ENCODE measurements at places on chromosomes 2 and 18.

GRCh38 chr2:86231680-86232372, 32.6 kb downstream of the MRPL35 start:
- DNase-seq, result no peak

- no peak for DNase-seq
Measured at GRCh38 chr2:83471655-83472054, 987.4 kb downstream of the SUCLG1 start.

DNA sequence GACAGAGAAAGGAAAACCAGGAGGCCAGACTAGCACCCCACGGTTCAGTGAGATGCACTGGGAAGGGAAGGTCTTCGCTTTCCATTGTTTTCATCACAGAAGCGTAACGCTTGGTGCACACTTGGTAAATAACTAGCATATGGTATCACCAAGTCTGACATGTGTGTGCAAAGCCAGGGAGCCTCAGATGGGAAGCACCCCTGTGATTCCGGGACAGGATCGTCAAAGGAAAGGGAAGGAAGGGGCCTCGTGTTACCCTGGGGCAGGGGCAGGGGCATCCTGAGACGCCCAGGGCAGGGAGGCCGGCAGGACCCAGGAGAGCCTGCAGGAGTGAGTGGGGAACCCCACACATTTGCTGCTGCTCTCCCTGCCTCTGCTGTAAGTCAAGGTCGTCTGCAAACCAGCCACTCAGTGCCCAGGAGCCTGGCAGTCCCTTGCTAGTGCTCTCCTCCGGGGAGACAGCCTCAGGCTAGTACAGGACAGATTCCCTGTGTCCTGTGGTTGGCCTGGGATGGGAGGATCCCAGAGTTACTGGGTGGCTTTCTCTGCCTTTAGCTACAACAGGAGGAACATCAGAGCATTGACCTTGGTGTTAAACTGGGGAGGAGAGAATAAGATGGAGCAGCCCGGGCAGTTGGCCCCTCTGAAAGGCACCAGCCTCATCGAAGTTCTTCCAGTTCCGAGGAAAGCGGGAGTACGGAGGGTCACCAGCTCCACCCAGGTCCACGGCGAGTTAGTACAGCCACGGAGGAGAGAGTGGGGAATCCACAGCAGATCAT, 192.5 kb downstream of the NDUFA10 start:
- DNase-seq, result no peak

DNA sequence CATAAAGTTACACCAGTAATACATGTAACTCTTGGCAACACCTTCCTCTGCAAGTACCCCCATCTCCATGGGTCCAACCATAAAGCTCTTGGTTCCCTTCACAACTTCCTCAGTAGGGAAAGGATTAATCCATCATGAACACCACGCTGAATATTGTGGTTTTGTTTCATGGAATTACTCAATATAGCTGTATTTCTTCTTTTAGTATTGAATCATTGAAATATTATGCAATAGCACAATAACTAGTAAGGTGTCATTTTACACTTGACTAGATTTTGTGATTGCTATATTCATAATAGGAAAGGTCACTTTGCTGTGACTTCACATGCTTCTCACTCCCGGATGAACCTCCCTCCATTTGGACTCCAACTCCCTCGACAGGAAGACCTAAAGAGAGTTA, 29.7 kb upstream of the PID1 start:
- DNase-seq, result no peak

- no peak for DNase-seq
Measured at GRCh38 chr18:34084635-34085034, 140.1 kb downstream of the NOL4 start.

DNA sequence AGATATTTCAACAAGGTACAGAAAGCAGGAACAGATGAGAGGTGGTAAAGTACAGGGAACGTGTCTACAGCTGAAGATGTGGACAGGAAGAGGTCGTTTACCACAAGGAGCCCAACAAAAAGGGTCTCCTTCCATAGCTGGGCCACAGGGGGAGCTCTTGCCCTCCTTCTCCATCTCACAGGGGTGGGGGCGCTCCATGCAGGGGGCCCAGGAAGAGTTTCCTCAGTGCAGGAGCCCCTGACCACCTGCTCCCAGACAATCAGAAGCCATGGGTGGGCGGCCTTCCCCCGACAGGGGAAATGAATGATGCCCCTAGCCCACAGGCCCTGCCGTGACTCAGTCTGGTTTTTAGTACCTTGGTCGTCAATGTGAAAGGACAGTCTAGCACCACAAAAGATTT, 163.6 kb upstream of the ZNF516 start:
- no peak for DNase-seq

DNA sequence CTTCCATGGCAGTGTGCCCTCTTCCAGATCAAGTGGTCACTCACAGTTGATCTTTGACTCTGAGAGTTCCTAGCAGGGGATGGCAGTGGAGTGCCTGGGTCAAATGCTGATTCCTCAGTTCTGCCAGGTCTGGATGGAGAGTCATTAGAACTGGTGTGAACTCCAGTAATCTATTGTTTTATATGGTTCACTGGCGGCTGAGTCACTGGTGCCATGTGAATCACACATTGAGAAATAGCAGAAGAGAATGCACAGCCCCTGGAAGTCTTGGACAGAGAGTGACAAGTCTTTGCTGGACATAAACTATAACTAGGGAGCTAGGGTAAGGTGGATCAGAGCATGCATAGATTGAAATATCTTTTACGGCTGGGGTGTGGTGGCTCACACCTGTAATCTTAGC, 86.9 kb downstream of the EIF2AK3 start:
- DNase-seq, result no peak

GRCh38 chr2:75844651-75845050, 133.9 kb upstream of the GCFC2 start:
- no peak for DNase-seq

GRCh38 chr2:230097841-230098240, 29.1 kb upstream of the SLC16A14 start:
- DNase-seq, result no peak

DNA sequence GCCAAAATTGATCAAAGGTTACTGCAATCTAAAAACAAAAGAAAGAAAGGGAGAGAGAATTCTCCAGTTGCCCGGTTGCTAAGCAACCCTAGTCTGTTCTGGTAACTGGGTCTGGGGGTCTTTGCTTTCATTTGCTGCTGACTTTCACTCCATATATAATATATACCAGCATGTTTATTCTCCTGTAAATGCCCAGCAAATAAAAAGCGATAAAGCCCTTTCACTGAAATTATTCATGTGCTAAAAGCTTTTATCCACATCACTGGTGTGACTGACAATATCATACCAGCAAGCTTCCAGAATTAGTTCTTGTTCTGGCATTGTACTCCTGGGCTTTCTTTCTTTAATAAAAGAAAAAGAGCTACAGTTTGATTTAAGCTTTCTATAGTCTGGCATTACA, 75.5 kb upstream of the ST8SIA3 start:
- no peak for DNase-seq

GRCh38 chr2:148701039-148701438, 56.5 kb downstream of the EPC2 start:
- no peak for DNase-seq

DNA sequence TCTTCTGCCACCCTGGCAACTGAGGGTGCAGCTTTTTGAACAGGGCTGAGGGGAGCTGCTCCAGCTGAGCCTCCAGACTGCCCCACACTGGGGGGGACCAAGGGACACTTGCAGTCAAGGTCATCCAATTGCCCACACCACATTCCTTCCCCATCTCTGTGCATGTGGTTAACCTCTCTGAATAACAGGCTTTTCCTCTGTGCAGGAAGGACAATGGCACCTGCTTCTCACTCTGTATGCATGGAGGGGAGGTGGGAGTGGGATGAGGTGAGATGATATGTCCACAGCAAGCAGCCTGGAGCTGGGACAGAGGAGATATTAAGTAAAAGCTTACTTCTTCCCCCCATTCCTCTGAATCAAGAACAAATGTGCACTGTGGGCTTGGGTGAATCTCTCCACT, 39.1 kb upstream of the TEX51 start:
- DNase-seq, result no peak

GRCh38 chr2:145609951-145610350, 1090.0 kb upstream of the ZEB2 start:
- DNase-seq, result no peak

DNA sequence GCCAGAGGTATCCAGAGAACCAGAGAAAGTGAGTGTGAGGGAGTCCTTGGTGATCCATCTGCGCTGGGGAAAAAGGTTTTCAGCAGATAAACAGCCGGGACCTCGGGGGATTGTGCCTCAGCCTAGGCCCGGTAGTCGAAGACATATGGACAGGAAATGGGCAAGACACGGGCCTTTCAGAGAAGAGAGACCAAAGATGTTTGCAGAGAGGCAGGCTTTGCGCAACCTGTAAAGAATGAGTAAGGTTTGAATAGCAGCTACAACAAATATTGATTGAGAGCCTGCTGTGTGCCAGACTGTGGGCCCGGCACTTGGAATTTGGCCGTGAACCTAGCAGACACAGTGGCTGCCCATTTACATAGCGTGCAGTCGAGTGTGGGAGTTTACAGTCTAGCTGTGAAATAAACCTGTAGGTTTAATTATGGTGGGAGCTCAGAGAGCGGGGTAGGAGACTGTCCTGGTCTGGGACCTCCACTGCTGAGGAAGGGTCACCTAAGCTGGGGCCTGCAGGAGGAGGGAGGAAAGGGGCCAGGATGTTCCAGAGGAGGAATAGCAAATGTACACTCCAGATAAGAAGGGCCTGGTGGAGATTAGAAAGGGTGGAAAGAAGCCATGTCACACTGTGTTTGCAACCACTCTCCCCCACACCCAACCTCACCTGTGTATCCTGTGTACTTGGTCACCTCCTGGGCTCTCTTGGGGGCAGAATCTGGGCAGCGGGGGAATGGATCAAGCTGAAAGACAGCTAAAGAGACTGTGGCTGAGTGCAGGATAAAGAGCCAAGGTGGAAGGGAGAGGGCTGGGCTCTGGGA, 3.0 kb downstream of the SH2D6 start:
- DNase-seq, result no peak

DNA sequence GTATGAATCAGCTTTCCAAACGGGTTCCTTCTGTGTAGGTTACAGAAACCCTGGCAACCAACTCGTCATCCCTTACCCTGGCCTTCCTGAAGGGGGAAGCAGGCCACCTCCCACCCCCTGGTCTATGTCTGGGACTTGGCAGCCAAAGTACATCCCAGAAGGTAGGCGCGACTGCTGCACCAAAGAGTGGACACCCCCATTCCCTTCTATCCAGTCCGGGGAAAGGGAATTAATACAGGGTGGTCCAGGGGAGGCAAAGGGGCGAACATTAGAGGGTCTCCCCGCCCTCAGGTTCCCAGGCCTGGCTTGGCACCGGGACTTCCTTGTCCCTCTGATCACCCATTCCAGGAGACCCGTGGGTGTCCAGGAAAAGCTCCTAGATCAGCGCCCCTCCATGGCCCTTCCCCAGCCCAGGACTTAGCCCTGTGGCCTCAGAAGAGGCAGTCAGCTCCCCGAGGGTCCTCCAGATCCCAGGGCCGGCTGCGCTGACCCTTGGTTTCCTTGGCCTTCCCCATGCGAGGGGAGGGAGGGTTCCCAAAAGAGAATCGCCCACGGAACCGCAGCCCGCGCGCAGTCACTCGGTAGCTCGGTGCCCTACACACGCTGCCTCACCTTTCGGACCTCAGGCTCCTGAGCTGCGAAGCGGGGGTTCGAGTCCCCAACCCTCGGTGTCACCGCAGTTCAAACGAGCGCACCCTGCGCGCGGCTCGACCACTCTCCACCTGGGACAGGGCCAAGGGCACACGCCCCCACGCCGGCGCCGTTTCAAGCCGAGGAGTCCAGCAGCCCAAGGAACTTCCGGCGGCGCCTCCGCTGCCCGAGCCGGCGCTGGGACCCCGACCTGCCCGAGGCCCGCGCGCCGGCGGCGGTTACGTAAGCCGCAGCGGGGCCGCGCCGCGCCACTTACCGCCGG, at the start of gene PER2:
PER2 (minus strand) TSS at position 874 of the 913 bp plus-strand sequence. CDS start 10,674 bp downstream, outside the sequence.
- DNase-seq, result no peak

DNA sequence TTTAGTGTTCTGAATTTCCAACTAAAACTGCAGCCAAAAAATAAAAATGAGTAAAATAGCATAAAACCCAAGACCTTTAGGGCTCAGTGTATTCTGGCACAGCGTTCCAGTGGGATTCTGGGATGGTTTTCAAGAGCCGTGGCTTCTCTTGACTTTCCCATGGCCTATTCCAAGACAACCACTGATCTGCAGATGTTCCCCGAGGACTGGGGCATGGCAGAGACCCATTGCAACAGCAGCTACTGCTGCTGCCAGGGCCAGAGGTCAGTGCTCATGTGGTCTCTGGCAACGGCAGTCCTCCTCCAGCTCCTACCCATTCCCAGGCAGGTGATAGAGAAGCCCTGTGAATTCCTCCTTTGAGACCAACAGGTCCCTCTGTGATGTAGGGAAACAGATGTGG, 26.8 kb downstream of the TNP1 start:
- DNase-seq, result no peak

DNA sequence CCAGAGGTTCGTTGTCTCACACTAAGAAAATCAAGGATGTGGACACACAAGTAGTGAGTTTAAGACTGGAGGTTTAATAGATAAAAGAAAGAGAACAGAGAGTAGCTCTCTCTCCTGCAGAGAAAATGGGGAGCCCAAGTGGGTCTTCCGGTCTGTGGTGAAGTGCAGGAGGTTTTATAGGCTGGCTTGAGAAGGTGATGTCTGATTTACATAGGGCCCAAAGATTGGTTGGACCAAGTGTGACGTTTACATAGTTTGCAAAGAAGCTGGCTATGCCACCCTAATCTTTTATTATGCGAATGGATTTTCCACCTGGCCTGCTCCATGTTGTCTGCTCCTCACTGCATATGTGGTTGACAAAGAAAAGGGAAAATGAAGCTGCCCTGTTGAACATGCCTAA, 430.4 kb upstream of the TRIB2 start:
- no peak for DNase-seq

- no peak for DNase-seq
Measured at GRCh38 chr18:72848503-72849237, 19.1 kb downstream of the NETO1 start.

GRCh38 chr2:112345030-112346027, 69.9 kb downstream of the ZC3H6 start:
- no peak for DNase-seq

- DNase-seq, result no peak
Measured at GRCh38 chr2:180222644-180223043, 215.5 kb upstream of the CWC22 start.

GRCh38 chr2:99860720-99861375, 281.5 kb downstream of the AFF3 start:
- DNase-seq, result no peak

DNA sequence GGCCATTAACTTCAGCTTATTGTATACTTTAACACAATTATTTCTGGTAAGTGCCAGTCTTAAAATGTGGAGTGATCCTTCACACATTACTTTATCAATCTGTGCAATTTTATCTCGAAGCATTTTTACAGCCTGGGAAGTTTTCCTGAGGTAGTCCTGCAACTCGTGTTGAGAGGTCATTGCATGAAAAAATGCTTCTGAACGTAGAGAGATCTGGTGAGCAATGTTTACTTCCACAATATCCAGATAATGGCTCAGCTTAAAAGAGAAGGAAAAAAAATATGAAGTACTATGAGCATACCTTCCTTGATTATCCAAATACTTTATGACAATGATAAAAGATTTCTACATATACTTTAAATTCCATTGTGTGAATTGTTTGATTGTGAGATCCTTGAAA, 57.0 kb downstream of the VPS54 start:
- no peak for DNase-seq

All from stimulated activated CD8-positive, alpha-beta memory T cell treated with anti-CD3 and anti-CD28 coated beads, Interleukin-7, amount 100 ng/mL, for 1 hour (primary cell).